Stimulated activated CD4-positive, alpha-beta T cell treated with anti-CD3 and anti-CD28 coated beads, Interleukin-15, amount 100 ng/mL, for 48 hours (primary cell): ENCODE measurements at places on chromosomes 2 and 18.

- DNase-seq = no peak
Observed at GRCh38 chr2:232505856-232506255, 14.3 kb upstream of the PRSS56 start.

DNA sequence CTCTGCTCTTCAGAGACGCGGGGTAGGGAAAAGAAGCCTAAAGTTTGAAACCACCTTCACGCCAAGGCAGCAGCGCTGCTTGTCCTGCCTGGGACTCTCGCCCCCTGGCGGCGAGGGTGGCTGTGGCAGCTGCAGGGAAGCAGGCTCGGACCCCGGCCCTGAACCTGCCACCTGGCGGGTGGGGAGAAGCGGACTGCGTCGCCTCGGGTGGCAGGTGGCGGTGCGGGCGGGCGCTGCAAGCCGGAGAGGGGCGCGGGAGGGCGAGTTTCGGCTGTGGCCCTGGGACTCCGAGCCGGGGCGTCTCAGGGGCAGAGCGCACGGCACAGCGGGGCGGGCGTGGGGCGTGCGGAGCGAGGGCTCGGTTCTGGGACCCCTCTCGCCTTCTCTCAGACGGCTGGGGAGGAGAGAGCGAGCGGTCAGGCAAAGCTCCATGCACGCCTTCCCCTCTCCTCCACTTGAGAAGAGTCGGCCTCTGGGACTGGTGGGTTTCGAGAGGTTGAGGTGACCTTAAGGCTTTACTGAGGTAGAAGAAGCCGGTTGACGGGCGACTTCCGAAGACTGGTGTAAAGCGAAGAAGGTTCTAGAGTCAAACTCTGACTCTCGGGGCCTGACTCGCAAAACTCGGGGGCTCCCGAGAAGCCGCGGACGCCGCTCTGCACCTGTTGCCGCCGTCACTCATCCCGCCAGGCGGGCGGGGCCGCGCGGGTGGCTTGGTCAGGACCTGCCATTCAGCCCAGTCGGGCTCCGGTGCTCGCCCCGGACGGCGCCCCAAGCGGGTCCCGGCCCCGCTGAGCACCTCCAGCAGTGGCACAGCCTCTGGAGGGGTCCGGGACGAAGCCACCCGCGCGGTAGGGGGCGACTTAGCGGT, 1.1 kb upstream of the BOLL start:
- DNase-seq = peak; percentile 68

- no peak for DNase-seq
Observed at GRCh38 chr2:112050316-112050715, 4.8 kb upstream of the TMEM87B start.

GRCh38 chr2:224157655-224158054, 118.6 kb upstream of the SERPINE2 start:
- no peak for DNase-seq

- DNase-seq = no peak
Observed at GRCh38 chr2:112622528-112622849, 23.2 kb upstream of the SLC20A1 start.

DNA sequence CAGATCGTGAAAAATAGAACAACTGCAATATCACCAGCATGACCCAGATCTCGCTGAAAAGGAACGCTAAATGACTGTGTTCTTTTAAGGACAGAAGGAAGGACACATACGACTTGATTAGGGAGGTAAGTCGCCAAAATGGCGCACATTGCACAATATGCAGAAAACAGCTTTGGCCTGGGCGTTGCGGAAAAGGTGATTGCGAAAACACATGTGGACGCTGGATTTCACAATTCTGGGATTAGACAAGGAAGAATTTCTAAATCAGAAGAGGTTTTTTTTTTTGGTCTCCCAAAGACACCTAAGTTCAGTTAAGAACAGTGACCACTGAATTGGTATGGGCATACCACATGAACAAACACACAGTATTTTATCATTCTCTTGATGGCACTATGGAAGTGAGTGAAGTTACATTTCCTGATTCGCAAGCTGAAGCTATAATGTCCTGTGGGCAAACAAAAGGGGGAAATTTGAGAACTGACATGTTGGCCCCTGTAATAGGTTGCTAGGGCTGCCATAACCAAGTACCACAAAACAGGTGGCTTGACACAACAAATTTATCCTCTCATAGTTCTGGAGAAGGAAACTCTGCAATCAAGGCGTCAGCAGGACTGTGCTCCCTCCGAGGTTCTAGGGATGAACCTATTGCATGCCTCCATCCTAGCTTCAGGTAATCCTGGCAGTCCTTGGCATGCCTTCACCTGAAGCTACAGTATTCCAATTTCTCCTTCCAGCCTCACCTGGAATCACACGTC, 25.8 kb upstream of the ERICH2 start:
- DNase-seq = no peak

- no peak for DNase-seq
Observed at GRCh38 chr18:44817831-44818473, 137.3 kb downstream of the SETBP1 start.

- DNase-seq = no peak
Observed at GRCh38 chr18:8706791-8707555, 1.6 kb downstream of the MTCL1 start.
